Fibroblast of villous mesenchyme (primary cell): ENCODE measurements at places on chromosomes 7 and 10. TPM values are rescaled to one million over a fixed set of nuclear protein-coding genes. Genes with fewer than 3 reads are reported as not detected.

The GHRHR gene
- total RNA-seq, result not detected in 2 replicates

The DEPP1 gene
- total RNA-seq, result 17.1 and 29.8 TPM in 2 replicates

The UPK3B gene
- 0.43 TPM in 1 of 2 replicates, not detected in the other for total RNA-seq

The ICA1 gene
- total RNA-seq, result 1.9 and 4.3 TPM in 2 replicates

- no peak for DNase-seq
Observed at GRCh38 chr7:70619130-70619529, 512.8 kb upstream of the GALNT17 start.

The OR9A2 gene
- not detected in 2 replicates for total RNA-seq

- DNase-seq, result no peak
Observed at GRCh38 chr10:70803775-70804420, 11.8 kb upstream of the SGPL1 start.

DNA sequence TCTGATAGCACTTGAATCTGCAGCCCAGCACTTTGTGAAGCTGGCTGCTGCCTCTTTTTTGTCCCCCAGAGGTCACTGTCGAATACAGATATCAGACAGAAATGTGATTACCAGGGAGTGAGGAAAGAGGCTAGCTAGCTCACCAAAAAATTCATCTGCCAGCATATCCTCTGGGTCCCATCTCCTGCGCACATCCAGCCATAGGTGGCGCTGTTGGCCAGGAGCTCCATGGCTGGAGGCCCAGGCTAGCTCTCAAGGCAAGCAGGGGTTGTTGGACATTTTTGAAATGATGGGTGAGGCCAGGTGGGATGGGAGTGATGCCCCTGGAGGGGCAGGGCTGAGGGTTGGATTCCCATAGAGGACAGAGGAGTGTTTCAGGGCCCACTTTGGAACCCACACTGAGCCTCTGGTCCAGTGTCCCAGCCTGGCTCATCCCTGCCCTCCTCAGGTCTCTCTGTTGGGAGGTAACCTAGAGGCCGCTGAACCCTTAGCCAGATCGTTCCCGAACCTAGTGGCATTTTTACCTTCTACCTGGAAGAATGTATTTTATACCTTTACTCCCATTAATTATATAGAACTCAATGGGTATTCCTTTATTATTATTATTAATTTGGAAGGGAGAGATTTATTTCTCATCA, 14.8 kb downstream of the DPCD start:
- peak; percentile 70 for DNase-seq

The CNTNAP2 gene
- total RNA-seq, result not detected in 2 replicates

GRCh38 chr7:41878309-41879295, 175.7 kb upstream of the INHBA start:
- DNase-seq, result no peak

The FAM131B gene
- 1.3 and 2.2 TPM in 2 replicates for total RNA-seq

DNA sequence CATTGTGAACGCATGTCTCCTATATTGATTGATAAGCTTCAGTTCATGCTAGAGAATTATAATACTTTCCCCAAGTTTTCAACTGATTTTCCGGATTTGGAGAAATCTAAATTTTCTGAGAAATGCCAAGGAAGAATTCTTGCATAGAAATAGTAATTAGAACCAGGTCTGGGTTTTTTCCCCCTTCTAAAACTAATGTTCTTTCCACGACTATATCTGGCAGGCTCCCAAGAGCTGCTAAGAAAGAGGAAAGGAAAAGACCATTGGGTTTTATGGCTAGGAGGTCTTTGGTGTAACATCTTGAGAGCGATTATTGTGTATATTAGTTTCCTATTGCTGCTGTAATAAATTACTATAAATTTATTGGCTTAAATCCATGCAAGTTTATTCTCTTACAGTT, 71.8 kb upstream of the CACNB2 start:
- no peak for DNase-seq

DNA sequence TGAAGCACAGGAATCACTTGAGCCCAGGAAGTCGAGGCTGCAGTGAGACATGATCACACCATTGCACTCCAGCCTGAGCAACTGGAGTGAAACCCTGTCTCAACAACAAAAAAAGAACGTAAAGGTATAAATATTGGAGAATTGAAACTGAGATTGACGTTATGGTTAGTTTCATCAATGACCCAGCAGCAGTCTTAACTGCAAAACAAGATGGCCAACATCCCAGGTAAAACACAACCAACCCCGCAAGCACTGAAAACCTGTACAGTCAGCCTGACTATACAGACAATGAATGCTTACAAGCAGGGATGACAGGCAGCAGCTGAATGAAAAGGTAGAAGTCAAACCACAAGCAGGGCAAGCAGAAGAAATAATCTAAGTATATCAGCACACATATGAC, 34.7 kb downstream of the WAPL start:
- DNase-seq, result no peak

GRCh38 chr7:5477723-5478531, 54.3 kb upstream of the TNRC18 start:
- DNase-seq, result no peak

The NEUROG3 gene
- total RNA-seq, result not detected in 2 replicates

DNA sequence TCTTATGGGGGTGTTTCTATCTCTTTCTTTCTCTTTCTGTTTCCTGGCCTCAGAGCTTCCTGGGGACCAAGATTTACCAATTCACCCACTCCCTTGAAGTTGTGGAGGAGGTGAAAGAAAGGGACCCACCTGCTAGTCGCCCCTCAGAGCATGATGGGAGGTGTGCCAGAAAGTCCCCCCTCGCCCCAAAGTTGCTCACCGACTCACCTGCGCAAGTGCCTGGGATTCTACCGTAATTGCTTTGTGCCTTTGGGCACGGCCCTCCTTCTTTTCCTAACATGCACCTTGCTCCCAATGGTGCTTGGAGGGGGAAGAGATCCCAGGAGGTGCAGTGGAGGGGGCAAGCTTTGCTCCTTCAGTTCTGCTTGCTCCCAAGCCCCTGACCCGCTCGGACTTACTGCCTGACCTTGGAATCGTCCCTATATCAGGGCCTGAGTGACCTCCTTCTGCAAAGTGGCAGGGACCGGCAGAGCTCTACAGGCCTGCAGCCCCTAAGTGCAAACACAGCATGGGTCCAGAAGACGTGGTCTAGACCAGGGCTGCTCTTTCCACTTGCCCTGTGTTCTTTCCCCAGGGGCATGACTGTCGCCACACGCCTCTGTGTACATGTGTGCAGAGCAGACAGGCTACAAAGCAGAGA, 12.2 kb downstream of the AQP1 start:
- DNase-seq, result no peak

The LEP gene
- not detected in 2 replicates for total RNA-seq

- DNase-seq, result no peak
Observed at GRCh38 chr10:122498521-122498920, 37.2 kb downstream of the HTRA1 start.

The FANK1 gene
- total RNA-seq, result 2.9 and 3.0 TPM in 2 replicates

GRCh38 chr10:101219946-101220451, 9.3 kb downstream of the LBX1 start:
- DNase-seq, result no peak

GRCh38 chr10:35412900-35413491, 76.7 kb downstream of the CCNY start:
- DNase-seq, result peak; percentile 22

The MSS51 gene
- 1.3 TPM in 2 replicates for total RNA-seq

- DNase-seq, result peak; percentile 37
Observed at GRCh38 chr10:111648046-111648445, 535.5 kb downstream of the GPAM start.

GRCh38 chr7:76512941-76513816, 2.8 kb downstream of the UPK3B start:
- no peak for DNase-seq

The PRLHR gene
- total RNA-seq, result not detected in 2 replicates

The TMEM236 gene
- under 0.01 TPM in 2 replicates for total RNA-seq

GRCh38 chr7:99551334-99551733, 580 bp downstream of the FAM200A start:
- peak; percentile 31 for DNase-seq

- no peak for DNase-seq
Observed at GRCh38 chr7:54946271-54946670, 72.5 kb upstream of the EGFR start.

The WDR86 gene
- total RNA-seq, result 0.32 and 1.3 TPM in 2 replicates

The DPP6 gene
- under 0.01 TPM in 2 replicates for total RNA-seq

The CYP2C19 gene
- total RNA-seq, result 0.43 TPM in 1 of 2 replicates, not detected in the other

DNA sequence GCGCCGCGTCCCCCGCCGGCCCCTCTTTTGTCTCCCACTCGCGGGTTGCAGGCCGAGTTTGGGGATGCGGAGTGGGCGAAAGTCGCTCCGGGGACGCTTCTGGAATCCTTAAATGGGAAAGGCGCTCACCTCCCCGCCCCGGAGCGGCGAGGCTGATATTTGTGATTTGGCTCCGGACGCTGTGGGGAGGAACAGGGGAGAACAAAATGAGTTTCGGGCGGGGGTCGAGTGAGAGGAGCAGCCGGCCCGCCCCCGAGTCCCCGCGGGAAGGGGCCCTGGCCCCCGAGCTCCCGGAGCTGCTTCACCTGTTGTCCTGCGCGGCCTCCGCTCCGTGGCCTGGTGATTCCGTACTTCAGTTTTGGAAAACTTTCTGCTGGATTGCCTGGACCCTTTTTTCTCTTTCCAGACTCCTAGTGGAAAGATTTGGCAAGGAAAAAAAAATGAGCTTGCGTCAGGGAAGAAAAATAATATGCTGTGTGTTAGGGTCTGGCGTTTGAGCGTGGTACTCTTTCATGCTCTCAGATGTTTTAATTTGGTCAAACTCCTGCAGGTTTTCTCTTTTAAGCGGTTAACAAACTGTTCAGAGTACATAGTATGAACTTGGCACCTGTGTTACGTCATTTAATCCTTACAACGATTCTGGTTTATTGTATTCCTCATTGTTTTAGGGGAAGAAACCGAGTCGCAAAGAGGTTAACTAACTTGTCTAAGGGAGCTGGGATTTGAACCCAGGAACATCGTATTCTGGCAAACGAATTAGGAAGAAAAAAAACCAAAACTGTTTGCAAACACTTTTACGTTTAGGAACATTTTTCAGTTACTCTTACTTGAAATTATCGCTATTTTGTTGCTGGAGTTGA, 924 bp downstream of the BMPR1A start:
- peak; percentile 79 for DNase-seq

GRCh38 chr10:11249152-11249807, 231.6 kb downstream of the CELF2 start:
- no peak for DNase-seq

The LAMB4 gene
- total RNA-seq, result under 0.01 and 0.64 TPM in 2 replicates

GRCh38 chr7:80415522-80415921, 96.3 kb downstream of the GNAT3 start:
- DNase-seq, result no peak

DNA sequence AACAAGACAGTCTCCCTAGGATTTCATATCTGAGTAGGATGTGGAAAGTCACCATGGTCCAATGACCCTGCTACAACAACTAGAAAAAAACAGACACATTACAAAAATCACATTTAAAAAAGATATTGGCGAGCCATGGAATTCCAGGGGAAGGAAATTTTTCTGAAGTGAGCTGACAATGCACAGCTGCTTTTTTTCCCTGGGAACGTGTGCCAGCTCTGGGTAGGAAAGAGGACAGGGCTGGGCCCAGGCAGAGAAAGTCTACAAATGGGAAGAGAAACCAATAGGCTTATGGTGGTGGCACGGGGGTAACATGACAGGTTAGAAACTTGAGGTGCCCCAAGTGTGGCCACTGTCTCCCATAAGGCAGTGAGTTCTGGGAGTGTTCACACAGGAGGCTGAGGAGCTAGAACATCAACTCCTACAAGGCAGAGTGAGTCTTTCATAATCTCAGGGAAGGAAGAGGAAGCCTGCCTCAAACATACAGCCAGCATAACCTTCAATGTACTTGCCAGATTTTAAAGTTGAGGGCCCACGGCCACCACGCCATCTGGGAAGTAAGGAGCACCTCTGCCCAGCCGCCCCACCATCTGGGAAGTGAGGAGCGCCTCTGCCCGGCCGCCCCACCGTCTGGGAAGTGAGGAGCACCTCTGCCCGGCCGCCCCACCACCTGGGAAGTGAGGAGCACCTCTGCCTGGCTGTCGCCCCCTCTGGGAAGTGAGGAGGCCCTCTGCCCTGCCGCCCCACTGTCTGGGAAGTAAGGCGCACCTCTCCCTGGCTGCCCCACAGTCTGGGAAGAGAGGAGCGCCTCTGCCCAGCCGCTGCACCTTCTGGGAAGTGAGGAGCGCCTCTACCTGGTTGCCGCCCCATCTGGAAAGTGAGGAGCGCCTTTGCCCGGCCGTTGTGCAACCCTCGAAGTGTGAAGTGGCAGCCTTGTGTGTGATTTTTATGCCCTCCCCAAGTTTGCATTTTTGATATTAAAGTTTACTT, 5.9 kb downstream of the FBXL13 start:
- no peak for DNase-seq

GRCh38 chr7:28774261-28774988, 183.7 kb downstream of the TRIL start:
- no peak for DNase-seq

- DNase-seq, result no peak
Observed at GRCh38 chr10:110425684-110426293, 71.9 kb upstream of the DUSP5 start.

The CUZD1 gene
- total RNA-seq, result 0.32 and 0.43 TPM in 2 replicates

DNA sequence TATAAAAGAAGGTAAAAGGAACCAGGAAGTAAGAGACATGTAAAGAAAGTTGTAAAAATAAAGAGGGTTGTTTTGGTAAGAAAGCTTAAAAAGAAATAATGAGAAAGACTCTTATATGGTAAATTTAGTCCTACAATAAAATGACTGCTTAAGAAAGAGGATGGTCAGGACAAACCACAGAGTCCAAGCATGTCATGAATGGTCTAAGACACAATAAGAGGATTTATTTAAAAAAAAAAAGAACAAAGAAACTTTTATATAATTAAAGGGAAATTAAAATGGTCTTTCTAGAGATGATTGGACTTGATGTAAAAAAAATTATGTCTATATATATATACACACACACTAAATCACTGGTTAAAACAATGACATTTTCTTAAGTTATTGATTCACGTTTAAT, 18.2 kb downstream of the ATAD1 start:
- no peak for DNase-seq

The ZNF680 gene
- total RNA-seq, result 5.8 and 13.8 TPM in 2 replicates

DNA sequence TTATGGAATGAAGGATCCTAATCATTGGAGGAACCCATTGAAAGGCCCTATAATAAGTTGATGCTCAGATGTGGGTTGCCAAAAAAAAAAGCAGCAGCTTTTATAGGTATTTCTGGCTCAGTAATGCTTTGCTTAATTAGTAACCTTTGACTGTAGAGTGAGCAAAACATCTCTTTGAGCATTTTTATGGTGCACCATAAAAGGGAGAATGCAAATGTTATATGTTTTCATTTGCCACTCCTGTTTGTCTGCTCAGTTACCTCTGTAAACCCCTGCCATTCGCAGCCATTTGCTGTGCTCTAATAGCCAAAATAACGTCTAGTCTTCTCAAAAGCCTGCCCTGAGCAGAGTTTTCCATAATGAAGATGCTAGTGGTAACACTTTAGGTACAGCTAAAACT, 589.1 kb upstream of the FOXK1 start:
- DNase-seq, result no peak

DNA sequence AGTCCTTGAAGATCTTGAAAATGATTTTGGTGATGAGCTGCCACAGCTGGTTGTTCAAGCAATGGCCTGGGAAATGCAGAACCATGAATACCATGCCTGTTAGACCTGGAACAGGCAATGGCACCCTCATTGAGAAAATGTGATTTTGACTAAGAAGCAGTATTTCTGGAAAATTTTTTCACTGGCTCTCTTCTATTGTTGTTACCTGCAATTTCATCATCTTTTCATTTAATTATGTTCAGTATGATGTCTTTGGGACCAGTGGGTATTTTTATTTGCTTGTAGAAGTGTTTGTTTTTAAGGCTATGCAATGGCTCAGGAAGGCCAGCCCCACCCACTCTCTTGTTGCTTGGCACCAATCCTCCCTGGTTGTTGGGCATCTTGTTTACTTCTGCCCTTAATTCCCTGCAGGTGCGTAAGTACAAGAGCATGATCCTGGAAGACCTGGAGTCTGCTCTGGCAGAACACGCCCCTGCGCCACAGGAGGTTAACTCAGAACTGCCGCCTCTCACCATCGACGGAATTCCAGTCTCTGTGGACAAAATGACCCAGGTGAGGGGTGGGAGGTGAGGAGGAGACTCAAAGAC, 78.6 kb downstream of the NRF1 start:
- DNase-seq, result no peak

The ACHE gene
- not detected in 2 replicates for total RNA-seq
